Stimulated activated CD8-positive, alpha-beta memory T cell treated with anti-CD3 and anti-CD28 coated beads, Interleukin-12 subunit alpha, Interleukin-12 subunit beta, amount 100 ng/mL, for 1 hour (primary cell): ENCODE measurements at places on chromosomes 11 and 22.

DNA sequence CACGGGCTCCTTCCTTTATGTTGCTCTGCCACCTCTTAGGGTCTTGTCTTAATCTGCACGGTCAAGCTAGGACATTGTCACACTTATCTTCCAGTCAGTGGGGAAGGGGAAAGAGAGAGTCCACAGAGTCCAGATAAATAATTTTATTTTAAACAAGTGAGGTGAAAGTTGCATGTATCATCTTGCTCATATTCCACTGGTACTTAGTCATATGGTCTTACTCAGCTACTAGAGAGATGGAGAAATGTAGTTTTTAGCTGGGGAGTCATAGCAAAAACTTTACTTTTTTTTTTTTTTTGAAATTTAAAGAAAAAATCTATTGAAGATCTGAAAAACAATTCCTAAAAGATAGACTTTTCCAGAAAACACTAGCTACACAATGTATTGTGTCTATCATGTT, 29.0 kb downstream of the PDE3B start:
- DNase-seq = no peak

GRCh38 chr11:118522571-118523072, 4.7 kb upstream of the TTC36 start:
- DNase-seq = no peak

- DNase-seq = no peak
Observed at GRCh38 chr22:19691007-19691720, 23.1 kb upstream of the SEPTIN5 start.

DNA sequence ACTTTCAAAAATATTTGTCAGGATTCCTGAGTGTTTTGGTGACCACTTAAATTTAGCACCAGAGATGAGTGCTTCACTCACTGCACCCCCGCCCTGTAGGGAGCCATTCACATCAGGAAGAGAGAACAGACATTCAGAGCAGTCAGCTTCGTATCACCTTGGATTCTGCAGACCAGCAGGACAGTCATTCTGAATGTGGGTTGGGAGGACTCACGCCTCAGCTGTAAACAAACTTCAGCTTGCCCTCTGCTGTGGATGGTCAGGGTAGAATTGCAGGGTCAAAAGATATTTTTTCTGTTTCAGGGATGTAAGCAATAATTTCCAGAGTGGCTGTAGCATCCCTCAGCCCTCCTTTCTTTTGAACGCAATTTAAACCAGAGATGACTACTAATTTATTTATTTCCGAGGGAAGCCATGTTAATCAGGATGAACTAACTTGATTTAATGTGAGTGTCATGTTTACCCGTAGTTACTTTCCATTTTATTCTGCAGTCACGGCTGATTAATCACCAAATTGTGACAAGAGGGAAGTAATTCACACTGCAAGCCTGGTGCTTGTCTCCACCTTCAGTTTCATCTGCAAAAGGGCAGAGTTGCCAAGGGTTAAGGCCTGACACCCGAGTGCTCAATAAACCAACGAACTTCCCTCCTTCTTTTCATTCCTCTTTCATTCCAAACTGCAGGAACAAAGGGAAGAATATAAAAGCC, 174.2 kb upstream of the DDI1 start:
- DNase-seq = no peak

DNA sequence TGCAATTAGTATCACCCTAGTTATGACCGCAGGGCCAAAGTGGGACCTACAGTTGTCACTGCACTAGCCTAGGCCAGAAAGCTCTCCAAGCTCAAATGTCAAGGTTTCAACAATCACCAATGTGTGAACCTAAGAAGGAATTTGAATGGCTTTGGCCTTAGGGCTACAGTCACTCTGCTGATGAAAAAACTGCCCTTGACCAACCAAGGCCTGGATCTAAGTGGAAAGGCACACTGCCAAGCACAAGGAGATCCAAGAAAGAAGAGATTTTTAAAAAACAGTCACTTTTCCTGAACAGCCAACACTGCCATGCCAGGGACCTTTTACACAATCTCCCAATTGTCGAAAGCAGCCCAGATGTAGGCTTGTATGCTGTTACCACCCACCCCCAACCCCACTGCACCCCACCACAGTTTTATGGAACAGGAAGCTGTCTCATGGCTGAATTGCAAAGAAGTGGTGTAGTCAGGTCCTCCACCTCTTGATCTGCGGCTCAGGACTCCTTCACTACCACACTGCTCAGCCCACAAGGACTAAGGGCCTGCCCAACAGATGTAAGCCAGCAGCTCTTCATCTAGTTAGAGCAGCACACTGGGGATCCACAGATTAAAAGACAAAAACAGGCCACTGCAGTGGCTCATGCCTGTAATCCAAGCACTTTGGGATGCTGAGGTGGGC, 32.9 kb downstream of the SMCO4 start:
- DNase-seq = no peak

DNA sequence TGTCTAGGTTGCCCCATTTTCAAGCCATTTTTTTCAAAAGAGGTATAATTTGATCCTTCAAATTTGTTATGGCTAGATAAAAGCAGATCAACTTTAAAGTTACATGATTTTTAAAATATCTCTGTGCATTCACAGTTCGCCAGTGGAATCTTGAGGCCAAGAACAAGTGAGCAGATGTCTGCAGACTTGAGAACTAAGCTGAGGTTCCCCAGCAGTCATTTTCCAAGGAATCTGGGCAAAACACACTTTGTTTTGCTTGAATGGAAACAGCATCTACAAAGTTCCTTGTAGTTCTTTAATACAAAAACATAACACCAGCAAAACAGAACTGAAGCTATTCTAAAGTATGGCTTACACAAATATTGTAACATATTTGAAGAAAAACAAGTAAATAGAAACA, 7.7 kb downstream of the MPPED2 start:
- DNase-seq = no peak

GRCh38 chr11:102497061-102497460, 33.5 kb downstream of the MMP7 start:
- DNase-seq = no peak
